Fibroblast of pulmonary artery (primary cell): ENCODE measurements at places on chromosomes 4 and X.

- no peak for DNase-seq
These were observed 21.5 kb downstream of the DNAAF6 start for GRCh38 chrX:107227780-107228485.

DNA sequence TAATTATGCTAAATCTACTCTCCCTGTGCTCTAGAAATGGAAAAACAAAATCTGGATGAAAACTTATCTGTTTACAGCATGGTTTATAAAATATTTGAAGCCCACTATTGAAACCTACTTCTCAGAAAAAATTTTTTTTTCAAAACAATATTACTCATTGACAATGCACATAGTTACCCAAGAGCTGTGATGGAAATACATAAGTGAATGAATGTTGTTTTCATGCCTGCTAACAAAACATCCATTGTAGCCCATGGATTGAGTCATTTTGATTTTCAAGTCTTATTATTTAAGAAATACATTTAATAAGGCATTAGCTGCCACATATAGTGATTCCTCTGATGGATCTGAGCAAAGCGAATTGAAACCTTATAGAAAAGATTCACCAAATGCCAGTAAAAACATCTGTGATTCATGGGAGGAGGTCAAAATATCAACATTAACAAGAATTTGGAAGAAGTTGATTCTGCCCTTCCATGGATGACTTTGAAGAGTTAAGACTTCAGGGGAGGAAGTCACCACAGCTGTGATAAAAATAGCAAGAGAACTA, 144.7 kb upstream of the HHIP start:
- DNase-seq = peak; percentile 23

DNA sequence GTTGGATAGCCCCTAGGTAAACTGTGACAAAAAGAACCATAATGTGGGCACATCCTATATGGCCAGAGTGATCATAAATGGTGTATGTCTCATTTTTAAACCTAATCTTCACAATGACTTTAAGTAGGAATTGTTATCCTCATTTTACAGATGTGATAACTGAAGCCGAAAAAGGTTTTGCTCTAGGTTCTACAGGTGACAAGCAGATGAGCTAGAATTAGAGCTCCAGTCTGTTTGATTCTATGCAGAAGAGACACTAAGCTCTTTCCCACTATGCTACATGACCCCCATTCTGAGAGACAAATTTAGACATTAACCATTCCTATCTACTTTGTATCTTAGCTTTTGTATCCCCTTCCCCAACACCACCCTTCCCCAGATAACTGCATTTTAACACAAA, 2.0 kb downstream of the AREG start:
- peak; percentile 23 for DNase-seq

DNA sequence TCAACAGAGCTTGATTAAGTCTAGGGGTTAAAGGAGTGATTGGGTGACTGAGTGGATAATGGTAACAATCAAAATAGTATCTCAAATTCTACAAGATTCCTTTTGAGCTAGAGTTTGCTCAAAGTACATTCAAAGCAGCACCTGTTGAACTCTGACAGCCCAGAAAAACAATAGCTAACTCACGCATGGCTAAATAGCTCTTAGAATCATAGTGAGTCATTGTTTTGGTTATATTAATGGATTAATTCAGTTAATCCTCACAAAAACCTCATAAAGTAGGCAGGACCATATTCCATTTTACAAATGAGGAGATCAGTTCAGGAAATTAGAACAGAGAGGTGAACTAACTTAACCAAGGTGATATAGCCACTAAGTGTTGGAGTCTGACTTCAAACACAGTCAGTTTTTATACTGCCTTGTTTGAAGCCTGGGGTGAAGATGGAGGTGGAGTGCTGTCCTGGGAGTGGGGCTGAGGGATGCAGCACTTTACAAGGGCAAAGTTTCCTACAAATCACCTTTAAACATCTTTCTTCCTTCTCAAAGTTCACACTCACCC, 35.9 kb upstream of the PPM1K start:
- no peak for DNase-seq

DNA sequence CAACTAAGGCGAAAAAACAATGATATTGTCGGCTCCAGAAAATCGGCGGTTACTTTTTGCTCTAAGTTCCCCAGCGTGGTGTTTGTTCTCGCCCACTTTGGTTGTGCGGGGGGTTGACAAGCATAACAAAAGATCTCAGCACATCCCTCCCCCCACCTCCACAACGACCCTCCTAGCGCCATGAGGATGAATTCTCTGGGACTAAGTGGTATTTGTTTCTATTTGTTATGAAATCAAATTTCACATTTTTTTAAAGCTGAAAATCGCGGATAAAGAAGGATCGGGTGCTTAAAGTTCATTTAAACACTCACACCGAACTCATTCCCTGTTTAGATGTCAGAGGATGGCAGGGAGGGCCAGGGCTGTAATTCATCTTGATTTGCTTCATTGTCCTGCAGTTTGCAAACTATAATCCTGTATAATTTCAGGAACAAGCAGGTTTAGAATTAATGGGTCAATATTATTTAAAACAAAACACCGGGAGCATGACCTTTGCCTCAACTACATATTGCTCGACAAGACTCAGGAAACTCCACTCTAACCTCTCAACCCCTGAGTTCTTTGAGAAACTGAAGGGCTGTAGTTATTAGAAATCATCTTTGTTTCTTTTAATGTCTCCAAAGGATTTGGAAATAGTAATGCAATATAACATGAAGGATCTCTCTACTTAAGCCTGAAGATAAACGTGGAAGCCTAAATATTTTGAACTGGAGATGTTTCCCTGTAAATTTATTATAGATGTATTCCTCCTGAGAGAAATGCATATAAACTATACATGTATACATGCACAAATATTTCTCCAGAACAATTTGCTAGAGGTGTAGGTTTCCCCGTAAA, 6.4 kb downstream of the PITX2 start:
- DNase-seq = no peak

DNA sequence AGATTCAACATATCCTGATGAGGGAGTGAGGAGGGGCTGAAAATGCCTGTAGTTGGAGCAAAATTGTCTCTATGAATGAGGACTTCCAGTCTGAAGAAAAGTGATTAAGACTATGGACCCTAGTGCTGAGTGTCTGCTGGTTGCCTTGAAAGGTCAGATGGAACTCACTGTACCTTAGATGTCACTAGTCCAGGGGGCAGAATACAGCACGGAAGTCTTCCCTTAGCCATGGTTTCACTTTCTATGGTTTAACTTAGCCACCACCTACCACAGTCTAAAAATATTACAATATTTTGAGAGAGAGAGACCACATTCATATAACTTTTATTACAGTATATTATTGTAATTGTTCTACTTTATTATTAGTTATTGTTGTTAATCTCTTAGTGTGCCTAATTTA, 223.1 kb downstream of the FMR1NB start:
- DNase-seq = no peak

DNA sequence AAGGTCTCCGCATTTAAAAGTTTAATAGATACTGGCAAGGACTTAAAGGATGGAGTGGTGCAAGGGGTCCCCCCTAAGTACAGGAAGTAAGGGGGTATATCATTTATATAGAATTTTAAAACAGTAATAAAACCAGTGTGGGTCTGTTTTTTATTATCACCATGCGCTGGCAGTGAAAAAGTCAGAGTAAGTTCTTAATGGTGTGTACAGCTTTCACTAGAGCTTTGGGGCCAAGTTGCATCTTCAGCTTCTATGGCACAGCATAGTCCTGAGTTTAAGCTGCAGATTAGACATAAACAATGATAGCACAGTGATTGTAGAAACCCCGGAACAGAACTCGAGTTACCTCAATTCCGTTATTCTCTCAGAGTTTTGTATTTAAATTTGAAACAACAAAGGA, 27.6 kb downstream of the RHOH start:
- DNase-seq = no peak

DNA sequence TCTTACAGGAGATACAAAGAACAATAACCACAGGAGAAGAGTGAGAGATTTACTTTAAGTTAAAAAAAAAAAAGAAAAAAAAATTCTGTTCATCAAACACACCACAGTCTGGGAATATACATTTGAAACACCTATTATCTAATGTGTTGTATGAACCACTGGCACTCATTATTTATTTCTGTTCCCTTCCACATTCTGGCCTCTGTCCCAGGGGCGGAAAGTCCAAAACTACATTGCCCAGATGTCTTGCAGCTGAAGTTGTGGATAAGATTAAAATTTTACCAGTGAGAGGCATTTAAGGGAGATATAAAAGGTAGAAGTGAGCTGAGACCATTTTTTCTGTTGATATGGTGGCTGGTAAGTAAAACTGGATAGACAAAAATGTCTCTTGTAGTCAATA, 56.2 kb downstream of the SCLT1 start:
- DNase-seq = no peak

- DNase-seq = peak; percentile 27
These were observed 2.3 kb upstream of the SYTL5 start for GRCh38 chrX:38004046-38004445.

GRCh38 chrX:40644821-40645358, 2.5 kb downstream of the CXorf38 start:
- DNase-seq = peak; percentile 61

DNA sequence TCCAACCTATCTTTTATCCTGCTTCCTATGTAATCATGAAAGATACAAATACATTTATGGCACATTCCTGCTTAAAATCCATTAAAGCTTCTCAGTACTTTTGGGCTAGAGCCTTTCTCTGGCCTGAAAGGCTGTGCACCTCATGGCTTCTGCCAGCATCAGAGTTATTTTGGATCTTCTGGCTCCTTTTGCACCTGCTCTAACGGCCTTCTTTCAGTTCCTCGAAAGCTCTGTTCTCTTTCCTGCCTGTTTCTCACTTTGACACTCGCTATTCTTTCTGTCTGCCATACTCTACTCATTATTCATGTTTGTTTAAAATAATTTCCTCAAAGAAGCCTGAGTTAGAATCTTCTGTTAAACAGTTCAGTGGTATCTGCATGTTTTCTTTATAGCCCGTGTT, 86.0 kb downstream of the LRP2BP start:
- no peak for DNase-seq

- no peak for DNase-seq
These were observed 303.0 kb downstream of the EPHA5 start for GRCh38 chr4:65367306-65367705.

GRCh38 chr4:80086296-80086695, 13.3 kb upstream of the ANTXR2 start:
- DNase-seq = no peak

GRCh38 chr4:126762663-126763247, 870.0 kb upstream of the INTU start:
- DNase-seq = no peak

- no peak for DNase-seq
These were observed 350.0 kb upstream of the GATB start for GRCh38 chr4:152110780-152111179.

DNA sequence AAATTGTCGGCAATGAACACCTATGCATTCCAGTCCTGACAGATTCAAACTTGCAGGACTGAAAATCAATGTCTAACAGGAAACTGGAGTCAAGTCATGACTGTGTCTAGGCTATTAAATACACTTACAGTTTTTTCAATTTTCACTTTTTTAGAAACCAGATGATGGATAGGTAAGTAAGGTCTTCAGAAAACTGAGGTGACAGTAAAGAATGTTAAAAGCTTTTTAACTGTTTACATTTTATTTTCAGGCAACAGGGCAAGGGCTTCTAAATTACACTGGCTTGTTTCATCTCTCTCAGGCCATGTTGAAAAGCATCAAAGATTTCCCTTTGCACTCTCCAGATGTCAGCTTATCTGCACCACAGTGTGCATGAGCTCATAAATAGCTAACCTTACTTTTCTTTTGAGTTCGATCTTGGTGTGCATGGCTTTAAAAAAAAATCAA, 65.2 kb downstream of the SEC24D start:
- no peak for DNase-seq

DNA sequence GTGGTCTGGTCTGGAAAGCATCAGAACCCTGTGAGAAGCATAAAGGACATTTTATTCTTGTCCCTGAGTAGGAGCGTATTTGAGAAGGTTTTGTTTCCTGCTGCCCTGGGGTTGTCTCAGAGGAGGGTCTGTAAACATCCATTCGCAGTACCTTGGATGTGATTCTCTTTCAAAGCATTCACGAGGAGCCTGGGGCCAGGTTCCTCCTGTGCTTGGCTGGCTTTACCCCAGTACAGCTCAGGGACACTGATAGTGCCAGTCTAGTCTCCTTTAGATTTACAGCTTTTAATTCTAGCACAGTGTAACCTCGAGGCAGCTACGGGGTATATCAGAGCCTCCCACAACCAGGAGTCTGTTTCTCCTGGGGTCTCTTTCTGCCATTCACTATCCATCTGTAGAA, 2.7 kb downstream of the CLRN2 start:
- no peak for DNase-seq

GRCh38 chr4:794900-795725, 30.8 kb downstream of the CPLX1 start:
- DNase-seq = no peak

DNA sequence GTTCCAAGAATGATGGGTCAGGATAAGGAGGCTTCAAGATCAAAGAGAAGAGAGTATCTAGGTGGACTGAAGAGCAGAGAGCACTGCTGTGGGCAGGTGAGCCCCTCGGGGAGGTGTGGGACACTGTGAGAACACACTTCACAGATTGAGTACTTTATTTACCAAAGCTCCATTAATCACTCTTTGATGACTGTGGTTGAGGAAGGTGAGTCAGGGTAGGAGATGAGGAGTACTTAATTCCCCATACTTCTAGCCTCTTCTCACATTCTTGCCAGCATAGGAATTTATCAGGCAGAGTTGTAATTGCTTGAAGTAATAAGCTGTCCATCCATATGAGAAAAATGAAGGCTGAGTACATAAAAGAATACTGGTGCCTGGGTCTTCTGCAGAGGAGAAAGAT, 375.3 kb downstream of the PCDH10 start:
- DNase-seq = no peak

GRCh38 chr4:43837171-43837570, 611.4 kb downstream of the KCTD8 start:
- DNase-seq = no peak
